ENCODE measurements at places on chromosomes 6 and 20.

DNA sequence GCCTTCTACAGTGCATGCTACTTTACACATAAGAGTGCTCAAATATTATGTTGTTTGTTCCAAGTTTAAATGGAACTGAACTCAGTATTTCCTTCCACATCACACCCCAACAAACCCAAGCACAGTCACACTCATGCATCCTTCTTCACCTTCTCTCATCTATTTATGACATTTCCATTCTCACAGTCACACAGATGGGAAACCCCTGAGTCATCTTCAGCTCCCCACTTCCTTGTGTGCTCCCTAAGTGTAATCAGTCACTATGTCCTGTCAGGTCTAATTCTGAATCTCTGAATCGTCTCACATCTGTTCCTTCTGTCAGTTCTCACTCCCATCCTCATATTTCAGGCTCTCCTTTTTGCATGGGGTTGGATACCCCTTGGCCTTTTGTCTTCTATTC, 96.0 kb downstream of the RIMS1 start:
- no peak overlapping the region for H3K27ac ChIP-seq
- H3K27me3 ChIP-seq, result no peaks in the 10 kb centered on the region
- H3K4me1 ChIP-seq, result peaks cover 5% of the 10 kb centered on the region
- no peak for DNase-seq

- H3K4me1 ChIP-seq, result peaks cover 29% of the 10 kb centered on the region
- peaks cover 22% of the 10 kb centered on the region for H3K27me3 ChIP-seq
- no peak overlapping the region for H3K4me3 ChIP-seq
- no peaks in the 10 kb centered on the region for H3K36me3 ChIP-seq
- no peak overlapping the region for H3K27ac ChIP-seq
Measured at GRCh38 chr20:32541323-32542258, 43.5 kb downstream of the NOL4L start.

DNA sequence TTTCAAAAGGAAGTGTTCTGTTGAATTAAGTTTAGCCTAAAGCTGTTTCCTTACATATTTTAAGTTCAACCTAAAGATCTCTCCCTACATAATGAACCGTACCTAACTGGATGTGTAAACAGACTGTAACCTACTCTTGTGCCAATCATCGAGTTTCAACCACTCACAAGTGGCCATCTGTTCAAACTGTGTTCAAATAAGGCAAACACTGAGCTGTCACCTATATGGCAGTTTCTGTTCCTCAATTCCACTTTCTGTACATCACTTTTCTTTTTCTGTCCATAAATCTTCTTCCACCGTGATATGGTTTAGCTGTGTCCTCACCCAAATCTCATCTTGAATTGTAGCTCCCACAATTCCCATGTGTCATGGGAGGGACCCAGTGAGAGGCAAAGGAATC, 428.6 kb downstream of the HACE1 start:
- H3K4me3 ChIP-seq, result no peak overlapping the region
- H3K27ac ChIP-seq, result no peak overlapping the region
- H3K36me3 ChIP-seq, result no peaks in the 10 kb centered on the region
- H3K27me3 ChIP-seq, result no peaks in the 10 kb centered on the region
- no peaks in the 10 kb centered on the region for H3K4me1 ChIP-seq

DNA sequence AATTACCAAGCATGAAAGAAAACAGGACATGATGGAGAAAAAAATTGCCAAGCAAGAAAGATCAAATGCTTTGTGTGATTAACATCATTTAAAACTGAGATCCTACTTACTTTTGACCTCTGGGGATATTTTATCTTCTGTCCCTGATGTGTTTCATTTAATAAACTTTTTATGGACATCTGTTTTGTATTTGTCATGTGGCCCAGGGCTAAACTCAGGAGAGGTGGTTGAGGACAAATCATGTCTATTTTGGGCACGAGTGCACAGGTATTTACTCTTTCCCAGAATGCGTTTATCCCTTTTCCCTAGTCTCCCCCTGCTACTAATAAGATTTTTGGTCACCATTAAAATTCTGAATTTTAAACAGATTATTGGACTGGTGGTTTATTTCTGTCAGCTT, 128.2 kb downstream of the NCOA3 start:
- DNase-seq, result no peak
- H3K4me3 ChIP-seq, result no peak overlapping the region
- no peaks in the 10 kb centered on the region for H3K27me3 ChIP-seq
- no peak overlapping the region for H3K27ac ChIP-seq
- no peaks in the 10 kb centered on the region for H3K36me3 ChIP-seq

- DNase-seq, result no peak
- peaks cover 4% of the 10 kb centered on the region for H3K4me1 ChIP-seq
- no peaks in the 10 kb centered on the region for H3K27me3 ChIP-seq
- peaks cover 8% of the 10 kb centered on the region for H3K36me3 ChIP-seq
- no peak overlapping the region for H3K4me3 ChIP-seq
- H3K27ac ChIP-seq, result no peak overlapping the region
Measured at GRCh38 chr6:3388786-3389185, 68.1 kb downstream of the SLC22A23 start.

Data from GM23338 (cell line).